ENCODE measurements at places on chromosomes 6 and 20.

DNA sequence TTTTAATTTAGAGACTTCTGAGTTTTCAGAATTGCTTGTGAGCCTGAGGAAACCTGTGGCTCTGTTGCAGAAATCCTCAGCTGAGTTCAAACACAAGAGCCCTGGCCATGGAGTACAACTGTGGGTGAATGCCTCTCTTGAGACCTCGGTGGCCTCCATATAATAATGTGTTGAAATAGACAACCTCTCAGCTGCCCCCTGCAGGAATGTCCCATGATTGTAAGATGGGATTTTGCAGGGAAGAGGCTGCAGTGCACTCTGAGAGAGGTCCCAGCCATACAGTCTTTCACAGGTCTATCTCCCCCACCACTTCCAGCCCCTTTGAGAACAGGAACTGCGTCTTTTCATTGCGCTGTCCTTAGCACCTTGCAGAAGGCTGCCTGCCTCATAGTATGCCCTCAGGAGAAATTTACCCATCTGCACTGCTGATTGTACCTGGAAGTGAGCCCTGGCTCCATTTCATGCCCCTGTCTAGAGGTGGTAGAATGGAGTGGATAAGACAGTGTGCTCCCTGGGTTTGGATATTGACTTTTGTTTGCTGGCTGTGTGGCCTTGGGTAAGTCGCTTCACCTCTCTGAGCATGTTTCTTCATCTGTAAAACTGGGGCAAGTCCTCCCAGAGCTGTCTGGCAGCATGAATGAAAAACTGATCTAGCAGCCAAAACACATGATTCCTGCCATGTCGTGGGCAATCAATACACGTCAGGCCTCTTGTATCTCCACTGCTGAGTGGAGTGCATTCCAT lies 16.8 kb upstream of the CDH22 start:
- DNase-seq = peak; percentile 30

GRCh38 chr6:165913676-165914570 lies 250.9 kb upstream of the PDE10A start:
- DNase-seq = no peak

DNA sequence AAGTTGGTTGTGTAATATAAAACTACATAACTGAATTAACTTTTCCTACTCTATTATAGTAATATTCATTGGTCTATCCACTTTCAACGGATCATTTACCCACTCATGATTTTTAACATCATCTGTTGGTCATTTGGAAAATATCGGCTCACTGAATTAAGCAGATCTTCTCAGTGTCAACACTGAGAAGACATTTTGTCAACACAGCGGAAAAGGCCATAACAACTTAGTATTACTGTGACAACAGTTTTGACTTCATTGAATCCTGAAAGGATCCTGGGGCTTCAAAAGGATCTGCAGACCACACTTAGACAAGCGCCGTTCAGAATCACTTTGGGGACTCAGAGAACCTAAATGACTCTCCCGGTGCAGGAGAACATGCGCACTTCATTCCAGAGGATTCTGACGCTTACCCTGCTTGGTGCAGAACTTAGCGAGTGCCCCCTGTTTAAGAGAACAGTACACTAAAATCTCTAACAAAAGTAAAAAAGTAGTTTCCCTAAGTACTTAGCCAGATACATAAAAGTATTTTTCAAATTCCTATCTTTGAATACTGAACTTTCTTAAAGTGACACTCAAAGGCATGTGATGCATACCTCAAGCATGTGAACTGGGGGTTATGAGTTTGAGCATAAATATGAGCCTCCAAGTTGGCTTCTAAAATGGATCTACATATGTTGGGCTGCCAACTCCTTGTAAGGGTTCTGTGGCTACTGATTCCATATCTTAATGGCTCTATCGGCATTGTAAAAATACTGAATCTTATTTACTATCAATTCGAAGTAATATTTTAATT lies 4.0 kb downstream of the ZBTB2 start:
- no peak for DNase-seq

GRCh38 chr6:43695215-43695966 lies 7.8 kb upstream of the MRPS18A start:
- no peak for DNase-seq

- DNase-seq = no peak
Measured at GRCh38 chr6:40325041-40325440, 262.1 kb downstream of the LRFN2 start.

DNA sequence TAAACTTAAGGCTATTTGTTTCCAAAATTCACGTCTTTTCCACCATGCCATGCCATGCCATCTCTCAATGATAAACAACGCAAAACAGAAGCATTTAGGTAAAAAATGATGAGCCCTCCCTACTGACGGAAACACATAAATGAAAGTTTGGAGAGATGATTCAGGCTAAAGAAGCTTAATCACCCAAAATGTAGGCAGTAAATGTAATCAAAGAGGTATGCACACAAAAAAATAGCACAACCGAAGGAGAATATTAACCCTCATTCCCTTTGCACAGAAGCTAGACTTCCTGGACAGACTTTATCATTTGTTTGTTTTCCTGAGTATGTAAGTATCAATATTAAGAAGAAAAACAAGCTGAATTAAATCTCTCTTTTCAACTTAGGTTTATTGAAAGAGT lies 28.8 kb downstream of the DCDC2 start:
- no peak for DNase-seq

GRCh38 chr6:148345578-148345977 lies 2.9 kb downstream of the SASH1 start:
- DNase-seq = no peak

- DNase-seq = no peak
Measured at GRCh38 chr20:24657878-24658620, 188.6 kb downstream of the SYNDIG1 start.

DNA sequence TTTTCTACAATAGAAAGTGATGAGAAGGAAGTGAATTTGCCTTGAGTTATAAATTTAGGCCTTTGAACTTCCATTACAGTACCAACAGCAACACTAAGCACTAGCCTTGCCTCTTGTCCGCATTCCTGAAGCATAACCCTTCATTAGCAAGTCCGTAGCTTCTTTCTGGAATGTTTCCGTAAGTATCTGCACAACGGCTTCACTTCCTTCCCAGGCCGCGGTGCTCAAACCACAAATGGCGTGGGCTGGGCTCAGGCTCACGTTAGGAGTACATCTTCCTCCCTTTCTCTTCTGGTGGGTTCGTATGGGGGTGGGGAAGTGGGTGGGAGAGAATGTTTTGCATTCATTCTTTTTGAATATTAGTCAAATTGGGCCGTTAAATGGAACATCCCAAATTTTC lies 193.8 kb upstream of the SNX9 start:
- peak; percentile 11 for DNase-seq

DNA sequence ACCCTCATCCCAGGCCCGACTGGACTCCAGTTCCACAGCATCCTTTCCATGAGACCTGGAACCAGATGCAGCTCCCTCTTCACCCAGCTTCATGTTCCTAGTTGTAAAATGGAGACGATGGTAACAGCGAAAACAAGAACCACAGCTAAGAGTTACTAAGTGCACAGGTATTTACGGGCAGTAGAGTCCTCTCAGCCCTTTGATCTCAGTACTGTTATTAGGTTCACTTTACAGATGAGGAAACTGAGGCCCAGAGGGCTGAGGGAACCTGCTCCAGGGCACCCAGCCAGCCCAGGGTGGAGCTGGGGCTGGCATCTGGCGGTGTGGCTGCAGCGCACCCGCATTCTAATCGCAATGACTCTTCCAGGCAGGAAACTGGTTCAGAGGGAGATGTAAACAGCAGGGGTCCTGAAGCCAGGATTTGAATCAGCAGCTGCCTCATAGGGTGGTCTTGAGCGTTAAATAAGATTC lies 858 bp downstream of the BCAS1 start:
- DNase-seq = no peak

- DNase-seq = no peak
Measured at GRCh38 chr20:1817577-1818211, 77.5 kb upstream of the SIRPA start.

DNA sequence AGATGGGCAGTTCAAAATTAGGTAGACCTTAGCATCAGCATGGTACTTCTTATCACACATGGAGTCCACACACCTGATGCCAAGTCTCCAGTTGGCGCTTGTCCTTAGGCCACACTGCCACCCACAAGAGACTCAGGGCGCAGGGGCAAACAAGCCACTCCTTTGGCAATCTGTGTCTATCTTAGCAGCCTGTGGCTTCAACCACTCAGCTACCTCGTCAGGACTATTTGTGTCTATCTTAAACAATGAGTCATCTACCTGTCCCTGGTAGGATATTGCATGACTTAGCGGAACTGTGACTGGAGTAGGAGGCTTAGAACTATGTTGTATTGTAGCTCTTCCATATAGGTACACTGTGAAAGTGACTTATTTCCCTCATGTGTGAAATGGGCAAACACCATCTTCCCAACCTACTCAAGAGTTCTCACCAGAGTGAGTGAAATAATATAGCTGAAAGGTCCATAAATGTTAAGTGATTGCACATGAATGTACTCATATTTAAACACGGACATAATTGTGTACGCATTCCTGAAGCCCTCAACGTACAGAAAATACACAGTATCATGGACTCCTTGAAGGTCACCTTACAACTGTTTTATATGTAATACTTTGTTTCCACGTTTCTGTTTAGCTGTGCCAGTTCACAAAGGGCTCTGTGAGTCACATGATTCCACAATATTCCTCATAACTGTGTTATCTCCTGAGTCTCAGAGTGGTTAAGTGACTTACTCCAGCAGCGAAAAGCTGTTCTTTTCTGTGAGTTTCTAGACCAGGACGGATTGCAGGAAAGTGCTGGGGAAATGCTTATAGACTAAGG lies 1.6 kb downstream of the TRIM27 start:
- DNase-seq = peak; percentile 56

- DNase-seq = no peak
Measured at GRCh38 chr6:44342489-44342888, at the start of gene SPATS1. TSS of gene SPATS1 (plus strand) at chr6:44342650. CDS start at chr6:44343096, 446 bp downstream.

DNA sequence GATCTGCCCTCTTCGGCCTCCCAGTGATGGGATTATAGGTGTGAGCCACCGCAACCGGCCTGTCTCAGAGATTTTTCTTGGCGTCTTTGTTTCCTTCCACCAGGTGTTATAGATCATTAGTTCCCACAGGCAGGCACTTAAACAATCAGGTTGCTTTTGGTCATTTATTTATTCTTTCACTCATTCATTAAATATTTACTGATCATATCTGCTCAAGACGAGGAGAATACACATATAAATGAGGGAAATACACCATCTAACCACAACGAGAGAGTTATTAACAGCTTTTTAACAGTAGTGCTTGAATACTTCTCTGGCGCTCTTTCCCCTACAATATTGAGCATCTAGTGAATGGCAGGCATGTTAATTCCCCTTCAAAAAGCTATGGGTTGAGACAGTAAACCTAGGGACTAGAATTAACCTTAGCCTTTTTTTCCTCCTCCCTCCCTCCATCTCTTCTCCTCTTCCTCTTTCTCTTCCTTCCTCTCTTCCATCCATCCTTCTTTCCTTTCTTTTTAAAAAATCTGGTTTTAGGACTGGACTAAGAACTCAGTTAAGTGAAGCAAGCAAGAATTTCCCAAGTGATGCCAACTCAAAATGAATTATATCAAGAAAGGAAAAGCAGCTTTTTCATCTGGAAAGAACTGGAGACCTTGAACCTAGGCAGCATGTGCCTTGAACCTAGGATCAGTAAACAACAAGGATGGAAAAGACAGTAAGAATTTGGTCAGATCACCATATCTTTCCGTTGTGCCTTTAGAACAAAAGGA lies 41.1 kb upstream of the RFPL4B start:
- DNase-seq = no peak

DNA sequence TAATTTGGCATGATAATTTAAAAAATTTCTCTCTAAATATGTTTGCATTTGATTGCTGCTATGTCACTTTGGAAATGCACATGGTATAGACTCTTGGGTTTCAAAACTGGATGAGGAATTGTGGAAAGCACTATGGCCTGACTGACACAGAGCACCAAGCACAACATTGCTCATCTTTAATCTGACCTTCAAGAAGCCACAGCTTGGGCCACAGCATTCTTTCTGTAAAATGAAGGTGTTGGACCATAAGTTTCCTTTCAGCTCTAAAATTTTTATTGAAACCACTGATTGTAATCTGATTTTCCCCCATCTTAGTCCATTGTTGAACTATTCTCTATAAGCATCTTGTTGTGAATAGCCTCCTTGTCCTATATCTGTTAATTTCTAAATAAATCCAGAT lies 41.0 kb downstream of the QKI start:
- DNase-seq = no peak

DNA sequence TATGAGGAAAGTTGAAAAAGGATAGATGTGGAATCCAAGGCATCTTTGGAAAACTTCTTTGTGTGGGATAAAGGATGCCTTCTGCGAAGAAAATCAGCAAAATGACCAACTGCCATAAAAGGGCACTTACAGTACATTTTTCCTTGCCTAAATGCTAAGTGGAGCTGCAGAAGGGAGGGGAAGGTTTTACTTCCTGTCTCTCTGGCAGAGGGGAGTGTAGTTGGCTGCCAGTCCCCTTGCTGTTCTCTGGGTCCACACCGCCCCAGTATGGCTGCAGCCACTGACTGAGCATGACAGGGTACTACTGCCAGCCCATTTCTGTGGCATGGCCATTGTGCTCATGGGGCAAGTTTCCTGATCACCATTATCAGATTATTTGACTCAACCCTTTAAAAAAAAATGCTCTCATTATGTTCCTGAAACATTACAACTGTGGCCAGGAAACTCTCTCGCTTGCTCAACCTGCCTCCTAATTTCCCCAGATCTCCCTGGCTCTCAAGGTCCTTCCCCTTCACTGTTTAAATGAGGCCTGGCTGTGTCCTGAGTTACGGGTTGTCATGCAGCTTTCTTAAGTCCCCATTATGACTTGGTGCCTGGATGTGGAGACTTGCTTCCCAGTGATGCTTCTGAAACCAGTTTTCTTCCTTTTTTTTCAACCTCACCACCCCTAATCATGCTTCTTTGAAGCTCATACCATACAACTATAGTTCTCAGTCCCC lies 34.5 kb upstream of the FAM184A start:
- DNase-seq = no peak

- DNase-seq = no peak
Measured at GRCh38 chr6:132198896-132199295, 202.4 kb downstream of the MOXD1 start.

- DNase-seq = no peak
Measured at GRCh38 chr6:10419749-10420545, 5.1 kb upstream of the TFAP2A start.

- no peak for DNase-seq
Measured at GRCh38 chr6:41103847-41104246, 31.1 kb downstream of the NFYA start.

DNA sequence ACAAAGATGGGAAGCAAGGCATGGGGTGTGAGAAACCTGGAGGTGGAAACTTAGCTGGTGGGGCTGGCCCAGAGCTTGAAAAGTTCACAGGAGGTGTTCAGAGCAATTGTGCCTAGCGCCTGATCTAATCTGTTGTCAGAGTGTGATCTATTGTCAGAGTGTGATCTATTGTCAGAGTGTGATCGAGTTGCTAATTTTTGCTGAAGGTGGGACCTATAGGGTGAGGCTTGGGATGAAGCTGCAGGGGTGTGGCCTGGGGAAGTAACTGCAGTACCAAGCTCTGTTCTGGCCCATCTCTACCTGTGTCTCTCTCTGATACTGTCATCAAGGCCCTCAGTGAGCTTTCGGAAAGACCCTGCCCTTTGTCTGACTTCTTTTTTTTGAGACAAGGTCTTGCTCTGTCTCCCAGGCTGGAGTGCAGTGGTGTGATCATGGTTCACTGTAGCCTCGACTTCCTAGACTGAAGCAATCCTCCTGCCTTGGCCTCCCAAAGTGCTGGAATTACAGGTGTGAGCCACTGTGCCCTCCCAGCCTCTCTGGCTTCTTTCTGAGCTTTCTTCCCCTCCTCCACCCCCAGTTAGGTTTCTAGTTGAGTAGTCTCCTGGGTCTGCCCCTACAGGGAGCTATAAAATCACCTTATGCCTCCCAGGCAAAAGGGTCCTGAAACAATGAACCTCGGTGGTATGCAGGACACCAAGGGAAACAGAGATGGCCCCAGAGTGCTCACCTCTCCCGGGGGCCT lies 150.8 kb upstream of the RNF24 start:
- no peak for DNase-seq

- no peak for DNase-seq
Measured at GRCh38 chr6:15341311-15342001, 95.6 kb downstream of the JARID2 start.
